ENCODE measurements at places on chromosomes 5 and 9. TPM values are rescaled to one million over a fixed set of nuclear protein-coding genes. Genes with fewer than 3 reads are reported as not detected.

The SPOCK1 gene
- total RNA-seq = 81.2 TPM

The GM2A gene
- total RNA-seq = 15.0 TPM

The SURF6 gene
- 5.3 TPM for total RNA-seq

The WNT8A gene
- not detected for total RNA-seq

The WDR38 gene
- total RNA-seq = not detected

The FST gene
- total RNA-seq = 0.21 TPM

The SURF1 gene
- 19.9 TPM for total RNA-seq

The ACTBL2 gene
- total RNA-seq = not detected

The PCDHB4 gene
- total RNA-seq = 5.1 TPM

The BAAT gene
- total RNA-seq = 0.53 TPM

The ORM1 gene
- total RNA-seq = 53.3 TPM

The ANXA2R gene
- 5.1 TPM for total RNA-seq

The SLC25A2 gene
- not detected for total RNA-seq

The TAF11L9 gene
- total RNA-seq = not detected

The ANKRD18B gene
- total RNA-seq = not detected

The GFRA3 gene
- total RNA-seq = not detected

The NR6A1 gene
- total RNA-seq = 0.53 TPM

Measured in ascending aorta (tissue), 2 donors.